ENCODE measurements at places on chromosomes 1 and 21.

DNA sequence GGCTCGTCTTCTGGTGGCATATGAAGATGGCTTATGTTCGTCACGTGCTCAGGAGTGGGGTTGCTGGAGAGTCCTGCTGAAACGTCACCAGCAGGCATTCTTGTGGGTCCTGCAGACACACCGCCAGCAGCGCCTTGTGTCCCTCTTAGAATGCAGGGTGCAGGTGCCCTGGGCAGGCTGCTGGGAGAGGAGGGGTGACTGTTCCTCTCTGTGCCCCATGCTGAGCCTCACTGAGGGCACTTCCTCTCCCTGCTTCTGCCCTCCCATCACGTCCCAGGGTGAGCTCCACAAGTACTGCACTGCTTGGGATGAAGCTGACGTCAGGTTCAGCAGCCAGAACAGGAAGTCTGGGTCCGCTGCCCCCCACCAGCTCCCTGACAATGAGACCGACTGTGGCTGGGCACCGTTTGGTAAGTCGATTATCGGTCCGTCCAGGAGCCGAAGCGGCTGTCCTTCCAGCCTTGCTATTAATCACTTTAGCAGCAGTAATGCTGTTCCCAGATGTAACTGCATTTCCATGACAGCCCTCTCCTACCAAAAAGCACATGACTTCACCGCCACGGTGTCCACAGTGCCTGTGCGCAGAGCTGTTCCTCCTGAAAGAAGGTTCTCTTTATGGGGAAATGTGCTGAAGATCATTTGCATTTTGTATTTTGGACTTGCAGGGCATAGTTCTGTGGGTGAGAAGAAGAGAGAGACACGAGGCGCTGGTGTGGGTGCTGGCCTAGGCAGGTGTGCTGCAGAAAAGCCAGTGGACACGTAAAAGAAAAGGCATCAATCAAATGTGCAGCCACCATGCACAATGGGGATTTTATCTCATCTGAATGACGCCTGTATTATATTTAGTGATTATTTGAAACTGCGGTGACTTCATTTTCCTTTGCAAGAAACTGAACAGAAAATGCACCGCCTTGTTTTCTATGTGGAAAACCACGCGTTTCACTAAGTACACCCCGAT is 21.0 kb downstream of the SLC37A1 start:
- H3K4me1 ChIP-seq: peaks cover 24% of the 10 kb centered on the region
- no peak overlapping the region for H3K4me3 ChIP-seq
- H3K36me3 ChIP-seq: no peaks in the 10 kb centered on the region
- no peak overlapping the region for H3K27ac ChIP-seq

GRCh38 chr1:150507912-150508864 is at the start of gene ECM1:
ECM1 (plus strand) TSS chr1:150508109; CDS start chr1:150508210, 101 bp downstream.
- peak within 1 kb of the TSS; percentile 59 for H3K4me3 ChIP-seq
- peaks cover 27% of the 10 kb centered on the region for H3K4me1 ChIP-seq

GRCh38 chr1:245128381-245129101 is 26.2 kb upstream of the KIF26B start:
- peaks cover 11% of the 10 kb centered on the region for H3K36me3 ChIP-seq
- H3K27ac ChIP-seq: no peak overlapping the region
- peaks cover 5% of the 10 kb centered on the region for H3K4me1 ChIP-seq
- H3K27me3 ChIP-seq: peaks cover 20% of the 10 kb centered on the region
- H3K4me3 ChIP-seq: no peak overlapping the region
- DNase-seq: no peak

DNA sequence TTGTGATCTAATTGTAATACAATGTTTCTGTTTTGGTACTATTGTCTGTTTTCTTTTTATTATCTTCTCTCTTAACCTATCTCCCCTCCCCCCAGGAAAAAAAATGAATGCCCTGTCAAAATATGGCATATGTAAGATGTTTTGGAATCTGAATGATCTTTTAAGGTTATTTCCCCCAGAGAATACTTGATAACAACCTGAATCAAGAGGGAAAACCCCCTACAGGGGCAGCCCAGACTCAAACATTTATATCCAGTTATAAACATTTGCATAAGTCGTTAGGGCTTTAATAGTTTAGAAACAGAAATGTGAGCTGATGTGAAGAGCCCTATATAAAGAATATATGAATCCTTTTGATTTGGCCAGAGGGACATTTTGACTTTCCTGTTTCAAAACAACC is 169.5 kb downstream of the VAV3 start:
- H3K4me3 ChIP-seq: no peak overlapping the region
- no peaks in the 10 kb centered on the region for H3K36me3 ChIP-seq
- no peaks in the 10 kb centered on the region for H3K27me3 ChIP-seq
- no peak for DNase-seq

DNA sequence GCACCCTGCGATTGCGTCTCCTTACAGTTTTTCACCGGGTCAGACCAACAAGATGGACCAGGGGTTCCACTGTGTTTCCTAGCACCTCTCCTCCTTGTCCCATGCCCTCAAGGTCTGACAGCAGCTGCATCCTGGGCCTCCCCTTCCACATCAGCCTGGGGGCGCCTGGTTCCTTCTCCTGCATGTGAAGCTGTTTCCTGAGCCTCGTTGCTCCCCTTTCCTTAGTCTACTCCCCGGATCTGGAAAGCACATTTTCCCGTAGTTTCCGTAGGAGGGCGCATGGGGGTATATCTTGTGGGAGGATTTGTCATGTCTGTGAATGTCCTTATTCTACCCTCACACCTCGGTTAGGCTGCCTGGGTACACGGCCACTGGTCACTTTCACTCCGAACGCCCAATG is 6.1 kb downstream of the PRDM15 start:
- DNase-seq: no peak
- no peak overlapping the region for H3K4me3 ChIP-seq
- no peaks in the 10 kb centered on the region for H3K27me3 ChIP-seq
- no peak overlapping the region for H3K27ac ChIP-seq

DNA sequence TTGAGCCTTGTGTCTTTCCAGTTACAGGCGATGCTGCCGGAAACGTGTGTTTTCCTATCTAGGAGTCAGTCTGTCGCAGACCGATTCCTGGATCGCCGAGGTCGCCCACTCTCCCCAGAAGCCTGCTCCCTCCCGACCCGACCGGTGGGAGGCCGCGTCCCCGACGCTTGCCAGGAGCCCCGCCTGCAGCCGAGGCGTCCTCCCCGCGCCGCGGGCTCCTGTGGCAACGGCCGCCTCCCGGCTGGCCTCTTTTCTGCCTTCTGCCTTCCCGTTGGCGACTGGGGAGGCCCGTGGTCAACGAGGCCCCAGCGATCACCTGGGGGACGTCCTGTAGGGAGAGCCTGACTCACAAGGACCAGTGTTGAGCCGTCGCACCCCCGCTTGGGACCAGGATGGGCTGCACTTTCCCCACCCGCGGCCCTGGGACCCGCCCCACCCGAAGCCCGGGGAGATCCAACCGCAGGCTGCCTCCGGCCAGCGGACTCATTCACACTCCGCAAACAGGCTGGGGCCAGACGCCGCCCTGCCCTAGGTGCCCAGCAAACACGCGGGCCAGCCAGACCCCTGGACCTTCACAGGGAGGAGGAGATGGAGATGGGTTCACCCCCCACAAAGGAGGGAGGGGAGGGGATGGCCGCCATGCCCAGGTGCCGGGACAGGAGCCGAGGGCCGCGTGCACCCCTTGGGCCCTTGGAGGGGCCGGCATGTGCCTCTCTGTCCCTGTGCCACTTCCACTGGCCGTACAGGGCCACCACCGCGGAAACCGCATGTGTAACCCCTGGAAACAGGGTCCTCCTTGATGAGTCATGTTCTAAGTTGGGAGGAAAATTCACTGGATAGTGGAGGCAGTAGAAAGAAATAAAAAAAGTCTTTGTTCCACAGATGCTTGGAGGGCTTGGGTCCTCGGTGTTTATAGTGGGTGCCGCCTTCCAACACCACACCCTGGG is 7.2 kb upstream of the COL6A1 start:
- H3K36me3 ChIP-seq: no peaks in the 10 kb centered on the region
- peak; percentile 70 for DNase-seq
- peak overlapping the region; percentile 69 for H3K4me3 ChIP-seq
- H3K27ac ChIP-seq: peak overlapping the region; percentile 97
- H3K27me3 ChIP-seq: no peaks in the 10 kb centered on the region

DNA sequence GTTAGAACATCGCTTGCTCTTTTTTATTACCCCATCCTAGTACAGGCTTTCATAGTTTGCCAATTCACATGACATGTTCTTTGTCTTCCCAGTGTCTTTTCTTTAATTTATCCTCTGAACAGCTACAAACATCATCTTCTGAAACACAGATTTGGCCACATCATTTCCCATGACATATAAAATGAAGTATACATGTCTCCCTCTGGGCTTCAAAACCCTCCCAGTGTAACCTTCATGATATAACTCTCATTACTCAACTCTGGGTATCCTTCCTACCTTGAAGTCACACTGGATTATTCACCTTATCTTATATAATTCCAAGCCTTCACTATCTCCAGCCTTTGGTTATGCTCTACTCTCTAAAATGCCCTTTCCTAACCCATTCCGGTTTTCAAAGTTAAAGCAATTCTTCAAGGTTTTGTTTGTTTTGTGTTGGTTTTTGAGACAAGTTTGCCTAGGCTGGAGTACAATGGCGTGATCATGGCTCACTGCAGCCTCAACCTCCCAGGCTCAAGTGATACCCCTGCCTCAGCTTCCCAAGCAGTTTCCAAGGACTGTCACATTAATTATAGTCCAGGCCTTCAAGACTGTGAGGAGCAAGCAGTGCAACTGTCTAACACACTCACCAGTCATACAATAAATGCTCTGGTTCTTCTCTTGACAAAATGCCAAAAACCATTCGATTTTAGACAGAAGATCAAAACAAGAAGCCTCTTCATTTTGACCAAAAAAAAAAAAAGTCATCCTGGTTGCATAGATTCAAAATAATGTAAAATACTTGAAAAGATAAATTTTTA is 5.8 kb downstream of the RGS1 start:
- no peak for DNase-seq
- no peaks in the 10 kb centered on the region for H3K4me1 ChIP-seq
- H3K36me3 ChIP-seq: no peaks in the 10 kb centered on the region
- no peaks in the 10 kb centered on the region for H3K27me3 ChIP-seq

- H3K27me3 ChIP-seq: no peaks in the 10 kb centered on the region
- H3K4me1 ChIP-seq: no peaks in the 10 kb centered on the region
- no peak overlapping the region for H3K27ac ChIP-seq
Measured at GRCh38 chr1:185337246-185337645, 20.2 kb upstream of the IVNS1ABP start.

DNA sequence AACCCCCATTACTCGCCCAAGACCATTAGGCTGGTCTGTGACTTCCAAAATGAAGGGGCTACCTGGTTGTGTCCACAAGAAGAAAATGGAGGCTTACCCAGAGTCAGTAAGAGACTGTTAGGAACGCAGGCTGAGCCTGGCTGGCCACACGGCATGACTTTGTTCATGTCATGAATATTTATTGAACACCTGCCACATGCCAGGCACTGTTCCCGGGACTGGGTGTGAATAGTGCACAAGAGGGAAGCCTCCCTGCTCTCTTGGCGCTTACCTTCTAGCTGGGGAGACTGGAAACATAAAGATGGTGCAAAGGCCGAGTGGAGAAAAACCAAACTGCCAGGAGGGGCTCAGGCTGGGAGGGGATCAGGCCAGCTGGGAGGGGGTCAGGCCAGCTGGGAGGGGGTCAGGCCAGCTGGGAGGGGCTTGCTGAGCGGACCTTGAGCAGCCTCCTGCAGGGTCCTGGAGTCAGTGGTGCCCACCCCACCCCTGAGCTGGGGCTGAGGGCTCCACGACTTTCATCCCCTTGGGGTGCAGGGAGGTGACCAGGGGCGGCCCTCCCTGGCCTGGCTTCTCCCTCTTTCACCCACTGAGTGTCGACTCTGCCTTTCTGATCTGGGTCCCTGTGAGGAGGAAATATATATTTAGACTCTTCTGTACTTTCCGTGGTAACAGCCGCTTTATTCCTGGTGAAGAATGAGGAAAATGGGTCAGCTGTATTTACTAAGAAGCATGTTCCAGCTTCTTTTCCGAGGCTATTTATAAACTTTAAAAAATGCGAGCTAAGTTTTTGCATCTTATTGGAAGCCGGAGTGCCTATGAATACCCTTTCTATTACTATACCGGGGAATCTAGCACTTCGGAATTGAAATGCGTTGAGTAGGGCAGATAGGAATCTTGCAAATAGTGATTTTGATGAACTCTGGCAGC is 139.0 kb downstream of the CAMTA1 start:
- H3K27ac ChIP-seq: no peak overlapping the region
- peaks cover 7% of the 10 kb centered on the region for H3K27me3 ChIP-seq
- peaks cover 22% of the 10 kb centered on the region for H3K4me1 ChIP-seq
- no peak for DNase-seq

- no peak for DNase-seq
- peaks cover 16% of the 10 kb centered on the region for H3K27me3 ChIP-seq
- peaks cover 27% of the 10 kb centered on the region for H3K36me3 ChIP-seq
- no peak overlapping the region for H3K27ac ChIP-seq
Measured at GRCh38 chr1:13825033-13825432, 125.0 kb downstream of the PRDM2 start.

GRCh38 chr21:33396951-33397350 is 6.3 kb upstream of the IFNGR2 start:
- DNase-seq: peak; percentile 50
- peak overlapping the region; percentile 70 for H3K27ac ChIP-seq
- no peak overlapping the region for H3K4me3 ChIP-seq
- no peaks in the 10 kb centered on the region for H3K36me3 ChIP-seq
- H3K4me1 ChIP-seq: peaks cover 9% of the 10 kb centered on the region

DNA sequence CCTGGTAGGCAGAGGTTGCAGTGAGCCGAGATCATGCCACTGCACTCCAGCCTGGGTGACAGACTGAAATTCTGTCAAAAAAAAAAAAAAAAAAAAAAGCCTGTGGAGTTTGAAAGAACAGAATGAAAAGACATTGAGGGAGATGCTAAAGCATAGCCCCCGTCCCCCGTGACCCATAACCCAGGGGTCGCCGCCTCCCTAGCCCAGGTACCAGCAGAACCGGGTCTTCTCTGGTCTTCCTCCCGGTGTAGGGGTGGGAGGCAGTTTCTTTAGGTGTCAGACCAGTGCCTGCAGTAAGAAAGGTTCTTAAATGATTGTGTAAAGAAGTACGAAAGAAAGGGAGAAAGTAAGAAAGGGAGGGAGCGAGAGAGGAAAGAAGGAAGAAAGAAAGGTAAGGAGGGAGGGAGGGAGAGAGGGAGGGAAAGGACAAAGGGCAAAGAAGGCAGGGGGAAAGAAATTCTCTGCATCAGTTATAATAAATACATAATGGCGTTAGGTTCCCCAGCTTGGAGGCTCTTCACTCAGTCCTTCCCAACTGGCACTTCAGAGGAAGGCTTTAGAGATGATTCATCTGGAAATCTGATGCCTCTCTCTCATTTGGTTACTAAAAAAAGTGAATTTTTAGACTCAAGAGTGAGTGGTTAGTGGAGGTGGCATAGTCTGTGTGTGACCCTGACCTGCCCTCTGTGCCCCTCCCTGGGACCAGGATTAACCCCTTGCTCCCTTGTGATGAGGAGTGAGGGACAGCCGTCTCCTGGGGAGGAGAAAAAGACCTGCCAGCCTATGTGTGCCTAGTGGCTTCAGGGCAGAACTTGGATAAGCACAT is 1.1 kb downstream of the IL24 start:
- DNase-seq: no peak
- H3K27me3 ChIP-seq: peaks cover 11% of the 10 kb centered on the region
- H3K4me1 ChIP-seq: peaks cover 5% of the 10 kb centered on the region
- H3K36me3 ChIP-seq: no peaks in the 10 kb centered on the region

- no peaks in the 10 kb centered on the region for H3K36me3 ChIP-seq
- H3K4me1 ChIP-seq: peaks cover 7% of the 10 kb centered on the region
- no peak overlapping the region for H3K4me3 ChIP-seq
- peaks cover 100% of the 10 kb centered on the region for H3K27me3 ChIP-seq
- DNase-seq: no peak
- no peak overlapping the region for H3K27ac ChIP-seq
Measured at GRCh38 chr1:1171546-1172340, 1.9 kb upstream of the TTLL10 start.

GRCh38 chr1:178434899-178435435 is 61.8 kb downstream of the CLEC20A start:
- peaks cover 9% of the 10 kb centered on the region for H3K36me3 ChIP-seq
- DNase-seq: no peak
- H3K27ac ChIP-seq: no peak overlapping the region
- H3K4me3 ChIP-seq: no peak overlapping the region
- H3K27me3 ChIP-seq: no peaks in the 10 kb centered on the region

All from left ventricle myocardium inferior (tissue), 1 donor.